Ascending aorta (tissue), 2 donors: ENCODE measurements at places on chromosomes 2 and 18.
A peak's percentile ranks its signal among the peaks of the same experiment; 100 is the strongest.

- H3K4me1 ChIP-seq = no peaks in the 10 kb centered on the region
- H3K36me3 ChIP-seq = no peaks in the 10 kb centered on the region
Observed at GRCh38 chr2:14297340-14297739, 335.2 kb upstream of the LRATD1 start.

DNA sequence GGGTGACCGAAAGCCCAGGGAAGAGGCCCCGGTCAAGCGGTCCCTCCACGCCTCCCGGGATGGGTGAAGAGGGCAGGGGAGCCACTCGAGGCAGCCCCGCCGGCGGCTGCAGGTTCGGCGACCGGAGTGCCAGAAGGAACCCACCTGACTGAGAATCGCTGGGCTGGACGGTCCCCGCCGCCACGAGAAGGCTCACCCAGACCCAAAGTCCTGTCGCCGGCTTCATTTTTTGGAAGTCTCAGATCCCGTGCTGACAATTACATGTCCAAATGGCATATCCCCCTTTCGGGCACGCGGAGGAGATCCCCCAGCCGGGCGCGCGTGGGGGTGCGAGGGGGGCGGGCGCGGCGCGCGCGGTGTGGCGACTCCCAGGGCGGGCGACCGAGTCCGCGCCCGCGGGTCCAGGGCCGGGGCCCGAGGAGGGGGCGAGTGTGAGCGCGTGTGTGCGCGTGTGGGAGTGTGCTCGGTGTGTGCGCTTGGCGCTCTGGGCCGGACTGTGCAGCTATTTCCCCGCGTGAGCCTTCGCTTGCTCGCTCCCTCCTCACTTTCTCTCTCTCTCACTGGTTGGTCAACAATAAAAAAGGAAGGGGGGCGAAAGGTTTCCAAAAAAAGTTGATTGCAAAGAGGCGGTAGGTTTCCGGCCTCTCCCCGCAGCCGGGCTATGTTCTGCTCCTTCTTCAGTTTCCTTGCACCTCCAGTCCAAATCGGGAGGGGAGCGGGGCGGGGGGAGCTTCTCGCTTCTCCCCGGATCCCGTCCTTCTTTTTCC, at the start of gene ERBB4:
Gene ERBB4 (minus strand): TSS at position 498 of the 767 bp plus-strand sequence. CDS start 272 bp downstream, at position 226.
- H3K27me3 ChIP-seq = no peaks in the 10 kb centered on the region
- H3K4me1 ChIP-seq = no peaks in the 10 kb centered on the region
- no peaks in the 10 kb centered on the region for H3K36me3 ChIP-seq
- peak within 1 kb of the TSS; percentile 79 for H3K4me3 ChIP-seq
- peak; percentile 10 for DNase-seq

GRCh38 chr2:158242280-158242679, 140.6 kb downstream of the UPP2 start:
- no peaks in the 10 kb centered on the region for H3K27me3 ChIP-seq
- H3K27ac ChIP-seq = no peak overlapping the region
- H3K4me3 ChIP-seq = no peak overlapping the region
- H3K4me1 ChIP-seq = no peaks in the 10 kb centered on the region
- no peaks in the 10 kb centered on the region for H3K36me3 ChIP-seq

GRCh38 chr2:177165061-177165583, 47.5 kb upstream of the HNRNPA3 start:
- DNase-seq = no peak
- H3K27ac ChIP-seq = peak overlapping the region; percentile 80
- no peaks in the 10 kb centered on the region for H3K4me1 ChIP-seq
- no peaks in the 10 kb centered on the region for H3K27me3 ChIP-seq
- peak overlapping the region; percentile 60 for H3K4me3 ChIP-seq

- no peak overlapping the region for H3K27ac ChIP-seq
- no peak for DNase-seq
- H3K4me3 ChIP-seq = no peak overlapping the region
Observed at GRCh38 chr18:32802591-32803451, 30.0 kb upstream of the KLHL14 start.

DNA sequence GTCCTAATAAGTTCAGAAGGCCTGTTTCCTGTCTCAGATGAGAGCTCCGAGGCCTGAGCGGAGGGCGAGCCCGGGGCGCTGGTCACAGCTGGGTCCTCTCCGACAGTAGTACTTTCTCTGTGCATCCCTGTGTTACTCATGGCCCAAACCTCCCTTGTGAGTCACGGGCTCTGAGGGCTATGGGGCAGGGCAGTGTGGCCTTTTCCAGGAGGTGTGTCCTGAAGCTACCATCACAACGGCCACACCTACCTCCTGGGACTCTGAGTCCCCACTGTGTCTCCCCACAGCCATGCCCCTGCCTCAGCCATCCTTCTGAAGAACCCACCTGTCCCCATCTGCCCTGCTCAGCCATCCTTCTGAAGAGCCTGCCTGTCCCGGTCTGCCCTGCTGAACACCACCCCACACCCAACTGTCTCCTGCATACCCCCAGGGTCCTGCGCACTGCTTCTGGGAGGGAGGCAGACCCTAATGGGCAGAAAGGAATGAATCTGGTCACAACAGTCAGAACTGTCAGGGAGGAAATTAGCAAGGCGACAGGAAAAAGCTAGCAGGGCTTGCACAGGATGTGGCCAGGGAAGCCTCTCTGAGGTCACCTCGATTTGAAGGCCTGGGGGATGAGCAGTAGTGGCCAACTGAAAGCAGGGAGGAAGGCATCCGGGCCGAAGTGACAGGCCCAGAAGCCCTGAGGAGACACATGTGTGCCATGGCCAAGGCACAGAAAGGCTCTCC, 145.4 kb upstream of the RIOK3 start:
- peaks cover 7% of the 10 kb centered on the region for H3K4me1 ChIP-seq
- DNase-seq = peak; percentile 62
- H3K27ac ChIP-seq = peak overlapping the region; percentile 37
- H3K4me3 ChIP-seq = no peak overlapping the region
- H3K27me3 ChIP-seq = no peaks in the 10 kb centered on the region
- H3K36me3 ChIP-seq = no peaks in the 10 kb centered on the region

- H3K27ac ChIP-seq = no peak overlapping the region
- no peaks in the 10 kb centered on the region for H3K36me3 ChIP-seq
- no peak for DNase-seq
- H3K4me1 ChIP-seq = no peaks in the 10 kb centered on the region
- no peak overlapping the region for H3K4me3 ChIP-seq
Observed at GRCh38 chr18:44943311-44943881, 262.7 kb downstream of the SETBP1 start.

GRCh38 chr2:118449401-118449800, 361.1 kb downstream of the INSIG2 start:
- DNase-seq = no peak
- no peaks in the 10 kb centered on the region for H3K27me3 ChIP-seq
- no peak overlapping the region for H3K27ac ChIP-seq
- no peak overlapping the region for H3K4me3 ChIP-seq
- no peaks in the 10 kb centered on the region for H3K4me1 ChIP-seq

GRCh38 chr2:31388736-31389135, 25.8 kb downstream of the XDH start:
- H3K4me3 ChIP-seq = no peak overlapping the region
- DNase-seq = no peak
- no peaks in the 10 kb centered on the region for H3K27me3 ChIP-seq

GRCh38 chr2:96952976-96953610, 33.3 kb downstream of the FAM178B start:
- H3K36me3 ChIP-seq = no peaks in the 10 kb centered on the region
- no peak overlapping the region for H3K27ac ChIP-seq
- H3K4me1 ChIP-seq = peaks cover 18% of the 10 kb centered on the region
- H3K27me3 ChIP-seq = no peaks in the 10 kb centered on the region
- H3K4me3 ChIP-seq = no peak overlapping the region

GRCh38 chr18:59008302-59008974, 131.2 kb upstream of the SEC11C start:
- H3K27ac ChIP-seq = no peak overlapping the region
- no peak overlapping the region for H3K4me3 ChIP-seq
- peaks cover 3% of the 10 kb centered on the region for H3K4me1 ChIP-seq
- DNase-seq = no peak

- DNase-seq = no peak
- no peak overlapping the region for H3K27ac ChIP-seq
- no peaks in the 10 kb centered on the region for H3K36me3 ChIP-seq
- H3K4me1 ChIP-seq = no peaks in the 10 kb centered on the region
- no peak overlapping the region for H3K4me3 ChIP-seq
- H3K27me3 ChIP-seq = no peaks in the 10 kb centered on the region
Observed at GRCh38 chr2:122816803-122817202, 1061.4 kb downstream of the TSN start.

DNA sequence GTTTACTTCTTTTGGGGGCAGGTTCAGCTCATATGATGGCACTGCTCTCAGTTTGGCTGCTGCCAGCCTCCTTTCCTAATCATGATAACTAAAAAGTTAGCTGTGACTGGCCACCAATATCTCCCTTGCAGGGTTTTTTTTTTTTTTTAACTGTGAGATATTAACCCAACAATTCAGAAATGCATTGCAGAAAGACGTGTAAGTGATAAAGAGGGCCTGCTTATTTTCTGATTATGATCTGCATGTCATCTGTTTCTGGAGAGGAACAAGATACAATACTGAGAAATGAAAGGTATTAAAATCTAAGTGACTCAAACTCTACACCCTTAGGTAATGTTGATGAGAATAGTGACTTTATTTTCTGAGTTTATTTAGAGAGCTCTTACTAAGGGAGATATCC, 905.6 kb downstream of the SOCS6 start:
- no peak overlapping the region for H3K27ac ChIP-seq
- H3K4me1 ChIP-seq = no peaks in the 10 kb centered on the region
- no peaks in the 10 kb centered on the region for H3K27me3 ChIP-seq
- H3K4me3 ChIP-seq = no peak overlapping the region

GRCh38 chr2:96423828-96424227, 81.3 kb downstream of the NEURL3 start:
- H3K4me3 ChIP-seq = no peak overlapping the region
- no peak overlapping the region for H3K27ac ChIP-seq
- no peaks in the 10 kb centered on the region for H3K36me3 ChIP-seq
- no peaks in the 10 kb centered on the region for H3K27me3 ChIP-seq

GRCh38 chr2:64401529-64401880, 52.5 kb upstream of the LGALSL start:
- H3K27ac ChIP-seq = no peak overlapping the region
- H3K4me3 ChIP-seq = no peak overlapping the region
- no peaks in the 10 kb centered on the region for H3K36me3 ChIP-seq
- H3K27me3 ChIP-seq = no peaks in the 10 kb centered on the region

GRCh38 chr2:150532879-150533278, 45.4 kb upstream of the RND3 start:
- no peak overlapping the region for H3K4me3 ChIP-seq
- no peak overlapping the region for H3K27ac ChIP-seq
- no peak for DNase-seq
- no peaks in the 10 kb centered on the region for H3K36me3 ChIP-seq

GRCh38 chr2:64942693-64943092, 46.5 kb upstream of the SLC1A4 start:
- no peak overlapping the region for H3K4me3 ChIP-seq
- no peaks in the 10 kb centered on the region for H3K27me3 ChIP-seq
- DNase-seq = no peak
- H3K36me3 ChIP-seq = no peaks in the 10 kb centered on the region
- peaks cover 4% of the 10 kb centered on the region for H3K4me1 ChIP-seq

DNA sequence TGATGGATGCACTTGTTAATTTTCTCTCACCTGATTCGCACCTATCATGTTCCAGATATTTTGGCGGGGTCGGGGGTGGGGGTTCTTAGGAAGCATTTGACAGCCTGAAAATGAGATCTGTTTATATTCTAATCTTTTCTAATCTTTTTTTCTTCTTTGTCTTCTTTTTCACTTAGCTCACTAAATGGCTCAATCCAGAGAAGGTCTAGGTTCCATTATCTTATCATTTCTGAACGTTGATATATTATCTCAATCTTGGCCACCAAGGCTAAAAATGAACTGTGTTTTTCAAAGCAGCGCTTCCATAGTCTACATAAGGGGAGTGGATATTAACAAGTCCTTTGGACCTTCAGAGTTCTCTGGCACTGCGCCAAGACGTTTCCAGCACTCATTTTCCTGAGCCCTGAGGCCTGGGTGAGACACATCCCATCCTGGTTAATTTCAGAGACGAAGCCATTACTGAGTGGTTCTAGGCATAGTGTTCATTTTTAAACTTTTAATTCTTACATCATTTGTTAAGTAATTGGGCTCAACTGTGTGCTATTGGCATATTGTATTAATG, 229.0 kb downstream of the SOX11 start:
- no peak for DNase-seq
- no peak overlapping the region for H3K27ac ChIP-seq
- H3K4me1 ChIP-seq = no peaks in the 10 kb centered on the region
- H3K27me3 ChIP-seq = no peaks in the 10 kb centered on the region

DNA sequence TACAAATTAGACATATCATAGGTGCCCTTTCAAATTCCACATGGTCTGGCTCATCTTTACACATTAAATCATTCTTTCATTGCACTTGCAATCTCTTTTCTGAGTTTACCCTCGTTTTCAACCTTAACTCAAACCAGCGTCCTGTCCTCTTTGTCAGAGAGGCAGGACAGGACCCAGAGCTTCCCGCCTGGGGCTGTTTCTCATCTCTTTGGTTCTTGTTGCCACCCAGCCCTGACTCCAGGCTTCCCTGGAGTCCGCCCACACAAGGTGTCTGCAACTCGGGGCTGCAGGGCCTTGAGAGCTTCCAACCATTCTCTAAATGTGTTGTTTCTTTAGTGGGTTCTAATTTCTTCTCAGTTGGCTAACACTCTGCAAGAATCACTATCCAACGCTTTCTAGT, 24.4 kb downstream of the RBMS1 start:
- no peaks in the 10 kb centered on the region for H3K4me1 ChIP-seq
- H3K4me3 ChIP-seq = no peak overlapping the region

- peak within 1 kb of the TSS; percentile 90 for H3K27ac ChIP-seq
- H3K27me3 ChIP-seq = no peaks in the 10 kb centered on the region
- peak within 1 kb of the TSS; percentile 78 for H3K4me3 ChIP-seq
- no peaks in the 10 kb centered on the region for H3K36me3 ChIP-seq
- H3K4me1 ChIP-seq = no peaks in the 10 kb centered on the region
Observed at GRCh38 chr18:24397694-24398368, at the start of gene OSBPL1A. OSBPL1A (minus strand) TSS chr18:24397824; CDS start chr18:24377533, 20,291 bp downstream.

DNA sequence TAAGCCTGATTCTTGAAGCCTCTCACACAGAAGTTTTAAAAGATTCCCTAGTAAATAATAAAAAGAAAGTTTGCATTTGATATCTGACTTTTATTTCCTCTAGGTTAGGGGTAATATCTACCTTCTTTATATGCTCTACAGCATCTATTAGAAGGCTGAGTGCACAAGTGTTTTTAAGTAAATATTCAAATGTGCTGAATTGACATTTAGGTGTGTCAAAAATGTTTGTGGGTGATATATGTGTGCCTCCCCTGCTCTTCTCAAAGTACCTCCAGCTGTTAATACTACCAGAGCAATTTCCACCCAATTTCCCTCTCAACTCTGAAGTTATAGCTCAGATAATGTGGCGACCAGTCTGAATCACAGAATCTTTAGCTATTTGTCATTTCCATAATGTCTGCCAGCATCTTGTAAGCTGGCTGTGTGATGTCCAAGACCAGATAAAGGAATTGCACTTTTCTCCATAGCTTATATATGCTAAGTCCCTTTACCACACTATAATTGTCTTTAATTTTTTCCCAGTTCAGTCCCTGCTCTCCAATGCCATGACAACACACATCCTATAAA, 24.4 kb upstream of the ERMN start:
- no peak for DNase-seq
- H3K27me3 ChIP-seq = no peaks in the 10 kb centered on the region
- H3K4me3 ChIP-seq = no peak overlapping the region
- no peak overlapping the region for H3K27ac ChIP-seq
- H3K36me3 ChIP-seq = no peaks in the 10 kb centered on the region
- no peaks in the 10 kb centered on the region for H3K4me1 ChIP-seq
